ENCODE measurements at places on chromosomes 2 and 18.
A peak's percentile ranks its signal among the peaks of the same experiment; 100 is the strongest.

DNA sequence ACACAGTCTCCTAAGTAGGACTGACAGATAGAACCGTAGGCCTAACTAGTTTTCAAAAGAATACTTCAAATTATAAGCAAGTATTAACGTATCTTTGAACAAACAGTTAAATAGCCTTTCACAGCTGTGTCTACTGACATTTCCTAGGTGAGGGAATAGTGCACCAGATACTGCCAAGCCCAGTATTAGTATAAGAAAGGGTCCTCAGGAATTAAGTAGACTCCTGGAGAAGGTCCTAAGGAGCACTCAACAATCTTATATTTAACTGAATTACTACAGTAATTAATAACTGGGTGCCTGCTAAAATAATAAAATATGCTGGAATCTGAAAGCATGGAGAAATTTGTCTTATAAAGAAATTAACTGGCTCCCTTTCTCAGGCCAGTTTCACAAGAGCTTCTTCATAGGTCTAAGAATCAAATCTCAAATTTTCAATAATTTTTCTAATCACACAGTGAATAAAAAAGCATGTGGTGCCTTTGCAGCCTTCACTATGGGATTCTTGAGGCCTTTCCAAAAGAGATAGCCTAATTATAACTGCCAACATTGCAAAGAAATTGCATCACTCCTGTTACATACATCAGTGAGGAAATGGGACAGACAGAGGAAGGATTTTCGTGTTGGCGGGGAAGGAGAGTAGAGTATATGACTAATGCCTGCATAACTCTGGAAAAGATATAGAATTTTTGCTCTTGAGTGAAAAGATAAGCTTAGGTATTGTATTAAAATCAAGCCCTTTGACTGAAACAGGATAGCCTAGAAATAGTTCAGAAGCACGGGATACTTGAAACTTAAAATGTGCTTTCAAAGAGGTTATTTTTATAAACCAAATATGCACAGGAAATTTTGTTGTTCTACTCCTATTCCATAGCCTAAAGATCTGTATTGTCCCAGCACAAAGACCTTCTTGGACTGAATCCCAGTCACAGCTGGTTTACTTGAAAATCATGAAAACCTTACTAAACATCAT lies 228.6 kb upstream of the STK17B start:
- DNase-seq = no peak

DNA sequence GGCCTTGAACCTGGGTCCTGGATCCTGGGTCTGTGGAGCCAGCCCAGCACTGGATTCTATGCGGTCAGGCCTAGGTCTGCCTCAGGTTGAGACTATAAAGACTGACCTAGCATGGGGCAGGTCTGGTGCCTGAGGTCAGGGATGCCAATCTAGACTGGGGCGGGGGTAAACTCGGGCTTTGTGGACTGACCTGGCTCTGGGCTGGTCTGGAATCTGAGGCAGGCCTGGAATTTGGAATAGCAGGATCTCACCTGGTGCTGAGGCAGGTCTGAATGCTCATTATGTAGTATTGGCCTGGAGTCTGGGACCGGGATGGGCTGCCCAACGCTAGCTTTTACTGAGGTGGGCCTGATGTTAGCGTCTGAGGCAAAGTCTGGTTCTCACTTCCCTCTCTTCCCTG lies 256.0 kb downstream of the KIAA1328 start:
- no peak for DNase-seq

DNA sequence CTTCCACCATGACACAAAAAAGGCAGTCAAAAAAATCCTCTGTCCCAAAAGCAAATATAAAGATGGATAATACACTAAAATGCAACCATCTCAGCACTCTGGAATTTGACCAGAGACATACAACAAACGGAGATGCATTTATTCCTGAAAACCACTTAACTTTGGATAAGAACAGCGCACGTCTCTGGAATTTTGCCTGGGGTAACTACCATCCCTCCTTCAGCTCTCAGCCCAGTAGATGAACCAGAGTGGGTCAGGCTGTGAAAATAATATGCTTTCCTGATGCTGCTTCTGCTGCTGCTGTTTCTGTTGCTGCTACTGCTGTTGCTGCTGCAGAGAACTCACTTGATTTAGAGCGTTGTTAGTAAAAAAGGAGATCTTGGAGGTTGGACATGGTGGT lies 133.8 kb upstream of the ACVR2A start:
- no peak for DNase-seq

GRCh38 chr2:129619471-129619870 lies 360.0 kb upstream of the RAB6C start:
- peak; percentile 62 for DNase-seq

DNA sequence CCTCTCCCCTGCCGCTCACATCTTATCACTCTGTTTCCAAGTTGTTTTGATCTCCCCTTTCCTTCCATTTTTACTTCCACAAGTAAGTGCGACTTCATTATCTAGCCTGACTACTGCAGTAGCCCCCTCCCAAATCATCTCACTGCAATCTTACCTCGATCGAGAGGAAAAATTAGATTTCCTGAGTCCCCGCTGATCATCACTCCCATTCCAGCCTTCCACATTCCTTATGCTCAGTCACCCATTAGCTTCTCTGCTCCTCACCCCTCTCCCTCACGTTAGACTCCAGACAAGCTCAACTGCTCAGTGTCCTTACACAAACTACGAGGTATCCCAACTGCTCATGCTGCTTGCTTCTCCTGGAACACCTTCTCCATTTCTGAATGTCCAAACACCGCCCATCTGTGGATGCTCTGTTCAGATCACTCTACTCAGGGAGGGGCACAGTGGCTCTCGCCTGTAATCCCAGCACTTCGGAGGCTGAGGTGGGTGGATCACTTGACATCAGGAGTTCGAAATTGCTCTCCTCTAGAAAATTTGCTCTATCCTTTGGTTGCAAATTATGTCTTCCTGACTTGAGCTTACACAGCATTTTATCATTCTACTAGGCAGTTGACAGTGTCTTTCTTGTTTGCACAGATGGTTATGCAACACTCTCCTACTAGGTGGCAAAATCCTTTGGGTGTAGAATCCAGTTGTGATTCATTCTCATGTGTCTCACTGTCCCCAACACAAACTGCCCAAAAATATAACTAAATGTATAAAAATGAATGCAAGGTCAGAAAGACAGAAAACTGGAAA lies 96.5 kb downstream of the INO80D start:
- no peak for DNase-seq

DNA sequence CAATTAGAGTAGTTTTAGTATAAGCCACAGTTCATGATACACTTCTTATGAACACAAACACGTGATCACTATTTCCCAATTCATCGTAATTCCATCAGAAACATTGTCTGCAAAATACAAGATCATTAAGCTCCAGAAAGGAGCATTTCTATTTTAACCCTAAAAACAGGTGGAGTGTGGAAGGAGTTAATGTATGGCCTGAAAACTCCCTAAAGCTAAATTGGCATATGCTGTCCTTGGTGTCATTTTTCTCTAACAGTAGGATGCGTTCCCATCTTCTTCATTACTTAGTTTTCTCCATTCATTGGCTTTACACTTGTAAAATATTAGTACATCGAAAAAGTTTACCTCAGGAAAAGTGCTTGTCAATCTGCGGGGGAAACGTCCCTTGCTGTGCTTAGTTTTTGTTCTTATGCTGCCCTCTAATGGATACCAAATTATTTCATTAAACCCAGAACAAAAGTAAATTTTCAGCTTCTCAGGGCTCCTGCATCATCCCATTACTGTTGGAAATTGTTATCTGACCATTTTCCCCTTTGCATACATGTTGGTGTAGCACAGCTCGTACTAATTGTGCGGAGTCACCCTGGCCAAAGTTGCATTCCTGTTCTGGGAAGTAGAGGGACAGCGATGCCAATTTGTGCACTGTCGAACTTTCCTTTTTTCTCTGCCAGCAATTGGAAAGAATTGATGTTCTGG lies 153.4 kb downstream of the GPD2 start:
- peak; percentile 45 for DNase-seq

- no peak for DNase-seq
Measured at GRCh38 chr18:55272510-55273243, 313.4 kb upstream of the CCDC68 start.

- DNase-seq = no peak
Measured at GRCh38 chr2:226639550-226639949, 160.1 kb downstream of the IRS1 start.
